NCI-H526 treated with DMSO at 0.1 percent for 48 hours (cell line): ENCODE measurements at places on chromosomes 7 and 10.

- DNase-seq = no peak
Observed at GRCh38 chr7:6238309-6238925, 34.0 kb downstream of the CYTH3 start.

GRCh38 chr10:14391342-14391741 is 60.6 kb upstream of the FRMD4A start:
- no peak for DNase-seq

- DNase-seq = no peak
Observed at GRCh38 chr10:68938117-68938516, 17.9 kb upstream of the DDX21 start.

DNA sequence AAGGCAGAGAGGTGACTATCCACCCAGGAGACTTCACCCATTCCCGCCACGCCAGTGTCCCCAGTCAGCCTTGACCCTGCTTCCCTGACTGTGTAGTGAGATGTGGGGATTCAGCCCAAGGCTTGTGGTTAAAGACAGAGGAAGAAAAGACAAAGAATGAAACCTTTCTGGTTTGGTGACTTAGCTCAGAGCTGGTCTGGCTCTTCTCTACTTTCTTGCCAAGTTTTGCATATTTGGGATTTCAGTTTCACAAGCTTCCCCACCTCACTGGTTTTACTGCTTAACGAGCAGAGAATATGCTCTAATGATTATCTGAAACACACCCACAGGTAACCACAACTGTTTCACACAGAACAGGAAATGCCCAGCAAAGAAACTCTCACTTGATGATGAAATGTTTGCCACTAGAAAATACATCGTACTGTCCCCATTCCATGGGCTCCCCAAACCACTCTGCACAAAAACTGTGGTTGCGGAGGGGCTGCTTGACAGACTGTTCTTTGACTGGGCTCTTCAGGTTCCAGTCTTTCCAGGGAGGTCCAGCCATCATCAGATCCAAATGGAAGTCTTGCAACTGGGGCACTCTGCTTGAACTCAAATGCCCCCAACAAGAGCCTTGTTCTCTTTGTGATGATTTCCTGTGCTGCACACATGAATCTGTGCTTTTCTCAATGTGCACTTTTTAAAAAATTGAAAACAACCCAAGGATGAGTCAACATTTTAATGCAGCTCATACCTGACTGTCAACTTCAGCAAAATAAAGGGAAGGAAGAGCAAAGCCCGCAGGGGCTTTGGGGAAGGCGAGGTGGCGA is 95.5 kb downstream of the CTBP2 start:
- peak; percentile 60 for DNase-seq

DNA sequence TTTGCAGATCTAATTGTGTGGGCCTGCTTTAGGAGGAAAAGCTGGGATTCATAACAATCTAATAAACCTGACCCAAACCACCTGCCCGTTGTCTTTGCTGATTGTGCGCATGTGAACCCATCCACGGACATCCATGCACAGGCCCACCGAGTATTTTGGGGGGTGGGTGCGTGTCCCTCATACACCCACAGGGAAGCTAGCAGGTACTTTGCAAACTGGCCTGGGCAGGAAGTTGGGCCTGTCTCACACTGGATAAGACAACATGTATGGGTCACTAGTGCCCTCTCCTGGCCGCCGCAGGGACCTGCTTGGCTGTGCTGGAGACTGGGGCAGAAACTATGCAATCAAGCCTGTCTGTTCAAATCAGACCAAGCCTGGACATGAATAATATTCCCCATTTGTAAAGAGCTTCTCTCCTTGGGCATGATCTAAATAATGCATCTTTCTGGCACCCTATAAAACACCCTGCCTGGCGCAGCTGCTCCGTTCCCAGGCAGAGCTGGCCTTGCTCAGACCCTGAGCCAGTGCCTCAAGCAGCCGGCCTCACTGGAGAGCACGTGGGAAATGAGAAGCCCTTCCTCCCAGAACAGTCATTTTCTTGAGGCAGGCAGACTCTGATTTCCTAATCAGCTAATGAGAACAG is 15.8 kb downstream of the ECHDC3 start:
- DNase-seq = peak; percentile 34

DNA sequence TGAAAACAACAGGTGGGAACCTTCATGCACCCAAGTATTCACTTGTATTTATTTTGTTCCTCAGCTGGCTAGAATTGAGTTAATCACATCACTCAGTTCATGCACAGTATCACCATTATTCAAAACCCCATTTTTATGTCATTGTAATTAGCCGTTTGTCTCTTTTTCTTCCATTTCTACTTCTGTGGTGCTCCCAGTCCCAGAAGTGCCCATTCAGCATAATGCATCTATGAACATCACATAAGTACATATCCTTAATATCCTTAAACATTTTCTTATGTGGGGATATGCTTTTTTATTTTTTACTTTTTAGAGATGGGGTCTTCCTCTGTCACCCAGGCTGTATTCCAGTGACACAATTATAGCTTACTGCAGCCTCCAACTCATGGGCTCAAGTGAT is 510.9 kb upstream of the MGMT start:
- no peak for DNase-seq

GRCh38 chr10:60615541-60615940 is 162.7 kb upstream of the CDK1 start:
- DNase-seq = no peak

- peak; percentile 40 for DNase-seq
Observed at GRCh38 chr7:69775231-69775771, 177.0 kb downstream of the AUTS2 start.

DNA sequence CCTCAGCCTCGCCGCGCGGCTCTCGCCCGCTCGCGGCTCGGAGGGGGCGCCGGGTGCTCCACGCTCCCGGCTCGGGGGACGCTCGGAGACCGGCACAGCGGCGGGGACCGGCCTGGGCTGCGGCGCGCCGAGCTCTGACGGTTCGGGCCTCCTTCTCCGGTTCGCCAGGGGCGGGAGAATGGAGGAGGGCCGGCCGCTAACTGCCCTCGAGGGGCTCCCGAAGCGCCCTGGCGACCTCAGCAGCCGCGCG is 232 bp upstream of the GRID1 start:
- no peak for DNase-seq

DNA sequence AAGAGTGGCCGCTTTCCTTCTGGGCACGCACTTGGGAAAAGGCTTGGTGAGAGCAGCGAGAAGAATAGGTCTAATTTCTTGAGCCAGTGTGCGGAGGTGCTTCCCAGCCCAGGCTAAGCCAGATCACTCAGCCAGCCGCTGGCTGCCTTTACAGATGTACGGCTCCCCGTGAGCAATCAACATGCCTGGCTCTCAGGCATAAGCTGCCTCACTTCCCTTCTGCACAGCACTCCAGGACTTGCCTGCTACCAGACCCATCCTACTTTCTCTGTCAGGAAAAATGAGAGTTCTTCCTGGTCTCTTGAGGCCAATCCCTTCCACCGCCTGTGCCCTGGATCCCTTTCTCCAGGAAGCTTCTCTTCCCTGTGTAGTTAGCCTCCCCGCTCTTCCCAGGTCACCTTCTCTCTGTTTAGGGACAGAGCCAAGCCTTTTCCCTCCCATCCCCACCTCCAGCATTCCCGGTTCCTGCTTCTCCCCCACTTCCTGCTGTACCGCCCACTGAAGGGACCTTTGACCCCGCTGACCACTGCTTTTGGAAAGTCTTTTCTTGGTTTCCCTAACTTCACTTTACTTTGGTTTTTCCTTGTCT is 1.1 kb upstream of the ACTR3C start:
- no peak for DNase-seq

GRCh38 chr10:128959746-128960145 is 507.3 kb upstream of the MGMT start:
- no peak for DNase-seq

- peak; percentile 37 for DNase-seq
Observed at GRCh38 chr10:74096777-74097176, 53.9 kb downstream of the AP3M1 start.

- DNase-seq = no peak
Observed at GRCh38 chr10:44172883-44173607, 211.9 kb downstream of the CXCL12 start.

DNA sequence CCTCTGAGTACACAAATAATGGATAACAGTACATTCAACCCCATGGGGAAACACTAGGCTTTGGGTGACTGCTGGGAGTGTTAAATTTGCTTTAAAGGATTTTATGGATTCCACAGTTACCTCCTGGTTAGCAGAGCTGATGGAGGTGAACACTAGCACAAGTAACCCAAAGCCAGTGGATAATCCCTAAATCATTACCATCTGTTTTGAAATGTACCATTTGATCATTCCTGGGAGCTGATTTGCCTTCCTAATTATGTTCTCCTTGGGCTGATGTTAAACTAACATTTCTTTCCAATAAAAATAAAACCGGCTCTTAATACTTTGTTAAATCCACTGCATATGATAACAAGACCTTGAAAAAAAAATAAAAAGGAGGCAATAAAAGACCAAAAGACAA is 493.9 kb downstream of the PLXNA4 start:
- no peak for DNase-seq

DNA sequence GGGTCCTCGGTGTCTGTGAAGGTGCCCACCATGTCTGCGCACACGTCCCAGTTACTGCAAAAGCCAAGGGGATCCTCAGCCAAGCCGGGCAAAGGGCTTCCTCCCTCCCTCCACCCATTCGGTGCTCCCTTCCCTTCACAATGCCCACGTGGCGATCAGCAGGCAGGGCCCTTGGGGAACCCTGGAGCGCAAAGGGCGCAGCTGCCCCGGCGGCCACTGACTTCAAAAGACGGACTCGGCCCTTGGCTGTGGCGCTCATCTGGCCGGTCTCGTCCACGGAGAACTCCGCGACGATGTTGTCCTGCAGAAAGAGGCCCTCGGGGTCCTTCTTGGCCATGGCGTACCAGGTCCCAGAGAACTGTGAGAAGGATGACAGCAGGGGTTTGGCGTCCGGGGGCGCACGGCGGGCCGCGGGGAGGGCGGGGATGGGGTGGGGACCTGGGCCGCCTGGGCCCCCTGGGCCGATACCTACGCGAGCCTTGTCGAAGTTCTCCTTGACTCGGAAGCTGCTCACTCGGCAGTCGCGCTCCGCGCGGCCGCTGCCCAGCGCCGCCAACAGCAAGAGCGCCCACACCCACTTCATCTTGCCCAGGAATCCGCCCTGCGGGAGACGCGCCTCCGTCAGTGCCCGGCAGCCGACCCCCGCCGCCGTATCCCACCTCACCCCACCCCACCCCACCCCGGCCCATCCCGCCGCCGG is 439 bp downstream of the RBP4 start:
- no peak for DNase-seq

- peak; percentile 45 for DNase-seq
Observed at GRCh38 chr7:128697302-128697905, 25.3 kb downstream of the GARIN1A start.

- no peak for DNase-seq
Observed at GRCh38 chr7:26233902-26234511, 32.5 kb downstream of the CBX3 start.

DNA sequence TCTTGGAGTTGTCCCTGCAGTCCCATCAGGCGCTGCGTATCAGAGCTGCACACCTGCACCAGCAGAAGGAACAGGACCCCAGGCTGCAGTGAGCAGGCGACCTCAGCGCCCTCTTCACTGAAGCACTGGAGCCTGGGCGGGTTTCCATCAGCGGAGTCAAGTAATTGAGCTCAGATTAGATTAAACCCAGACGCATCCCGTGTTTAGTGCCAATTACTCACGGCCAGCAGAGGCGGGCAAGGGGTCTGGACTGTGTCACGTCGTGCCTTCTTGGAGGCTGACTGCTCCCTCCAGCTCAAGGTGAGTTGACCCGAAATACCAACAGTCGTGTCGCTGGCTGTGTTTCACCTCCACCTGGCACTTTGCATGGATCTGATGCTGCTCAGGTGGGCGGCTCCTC is 123.6 kb downstream of the CXCL12 start:
- DNase-seq = no peak

DNA sequence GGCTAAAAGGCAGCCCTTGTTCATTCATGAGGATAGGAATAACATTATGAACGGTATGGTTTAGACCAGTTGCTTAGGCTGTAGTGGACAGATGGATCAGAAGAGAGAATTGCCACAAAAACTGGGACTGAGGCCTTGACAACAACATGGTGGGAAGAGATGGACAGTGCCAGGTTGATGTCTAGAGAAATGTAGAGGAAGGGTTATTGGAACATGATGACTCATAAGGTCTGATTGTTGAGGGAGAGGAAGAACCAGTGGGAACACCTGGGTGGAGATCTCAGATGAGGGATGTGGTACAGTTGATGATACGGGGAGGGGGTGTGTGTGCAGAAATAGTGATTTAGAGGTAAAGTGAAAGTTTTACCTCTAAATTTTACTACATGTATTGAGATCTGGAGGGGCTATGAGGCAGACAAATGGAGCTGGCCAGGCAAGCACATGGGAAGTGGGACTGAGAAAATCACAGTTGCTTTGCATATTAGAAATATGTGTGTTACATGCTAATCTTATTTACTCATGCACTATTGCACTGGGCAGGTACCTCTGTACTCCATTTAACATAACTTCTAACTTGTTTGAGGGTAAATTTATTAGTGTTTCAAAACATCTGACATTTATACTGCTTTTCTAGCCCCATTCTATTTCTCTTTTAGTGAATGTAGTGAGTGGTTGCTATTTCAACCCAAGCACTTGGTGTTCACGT is 65.6 kb downstream of the PLCE1 start:
- DNase-seq = no peak

DNA sequence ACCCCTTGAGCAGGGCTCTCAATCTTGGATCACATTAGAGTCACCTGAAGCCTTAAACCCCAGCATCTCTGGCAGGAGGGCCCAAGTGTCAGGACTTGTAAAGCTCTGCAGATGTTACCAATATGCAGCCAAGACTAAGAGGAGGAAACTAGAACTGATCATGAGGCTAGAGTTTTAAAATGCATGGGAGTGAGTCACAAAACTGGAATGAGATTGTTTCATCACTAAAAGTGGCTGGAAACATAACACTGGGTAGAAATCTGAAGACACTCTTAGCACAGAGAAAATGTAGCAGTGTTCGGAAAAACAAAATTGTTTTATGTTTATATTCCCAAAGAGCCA is 63.3 kb upstream of the GHITM start:
- DNase-seq = no peak

GRCh38 chr10:59829024-59829423 is 75.8 kb upstream of the MRLN start:
- no peak for DNase-seq

DNA sequence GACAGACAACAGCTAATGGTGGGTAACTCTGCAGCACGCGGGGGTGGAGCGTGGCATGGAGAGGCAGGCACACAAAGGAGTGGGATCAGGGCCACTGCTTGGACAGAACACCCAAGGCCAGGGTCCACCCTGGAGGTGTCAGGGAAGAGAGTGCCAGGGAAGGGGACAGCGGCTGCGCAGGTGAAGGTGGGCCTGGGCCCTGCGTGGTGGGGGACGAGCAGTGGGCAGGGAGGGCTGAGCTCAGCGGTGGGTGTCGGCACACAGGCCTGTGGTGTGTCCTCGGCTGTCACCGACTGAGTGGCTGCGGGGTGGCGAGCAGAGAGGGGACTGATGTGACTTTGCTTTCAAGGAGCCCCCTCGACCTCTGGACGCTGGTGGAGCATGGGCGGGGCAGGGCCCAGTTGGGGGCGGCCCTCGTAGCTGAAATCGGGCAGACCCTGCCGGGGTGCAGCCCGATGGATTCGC is 8.4 kb upstream of the SCART1 start:
- no peak for DNase-seq

GRCh38 chr7:388023-388960 is 98.3 kb downstream of the FOXL3 start:
- no peak for DNase-seq

GRCh38 chr7:116985575-116985974 is 32.3 kb downstream of the ST7 start:
- DNase-seq = no peak

- DNase-seq = no peak
Observed at GRCh38 chr10:14500172-14500765, 169.5 kb upstream of the FRMD4A start.
